ENCODE measurements at places on chromosomes 13 and 19.

- DNase-seq, result no peak
Observed at GRCh38 chr13:73975767-73976166, 158.4 kb downstream of the KLF12 start.

DNA sequence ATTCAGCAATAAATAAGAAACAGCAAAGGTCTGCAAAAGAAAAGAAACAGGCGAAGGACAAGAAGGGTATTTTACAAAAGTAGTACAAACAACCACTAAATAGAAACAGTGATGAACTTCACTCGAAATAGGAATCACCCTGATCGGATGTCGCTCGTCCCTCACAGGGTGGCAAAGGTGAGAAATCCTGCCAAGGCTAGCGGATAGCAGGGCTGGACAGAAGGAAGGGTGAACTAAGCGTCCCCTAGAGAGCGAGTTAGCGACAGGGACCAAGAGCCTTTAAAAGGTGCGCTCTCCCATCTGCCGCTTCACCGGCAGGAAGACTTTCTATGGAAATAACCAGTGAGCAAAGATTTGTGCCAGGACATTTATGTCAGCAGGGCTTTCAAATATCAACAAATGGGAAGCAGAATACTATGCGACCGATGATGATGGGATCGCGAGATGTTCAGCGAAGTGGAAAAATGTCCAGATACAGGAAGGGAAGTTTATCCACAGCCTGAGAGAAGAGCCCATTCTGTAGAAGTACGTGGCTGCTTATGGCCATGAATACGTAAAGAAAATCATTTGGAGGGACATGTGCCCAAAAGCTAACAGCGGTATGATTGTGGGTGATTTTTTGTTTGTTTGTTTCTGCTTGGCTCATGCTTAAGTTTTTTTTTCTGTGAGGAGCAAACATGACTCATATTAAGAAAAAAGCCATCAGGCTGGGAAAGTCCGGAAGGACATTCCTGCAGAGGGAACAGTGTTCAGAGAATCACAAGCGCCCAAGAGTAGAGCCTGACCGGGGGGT, 18.9 kb downstream of the ELAVL1 start:
- DNase-seq, result no peak

DNA sequence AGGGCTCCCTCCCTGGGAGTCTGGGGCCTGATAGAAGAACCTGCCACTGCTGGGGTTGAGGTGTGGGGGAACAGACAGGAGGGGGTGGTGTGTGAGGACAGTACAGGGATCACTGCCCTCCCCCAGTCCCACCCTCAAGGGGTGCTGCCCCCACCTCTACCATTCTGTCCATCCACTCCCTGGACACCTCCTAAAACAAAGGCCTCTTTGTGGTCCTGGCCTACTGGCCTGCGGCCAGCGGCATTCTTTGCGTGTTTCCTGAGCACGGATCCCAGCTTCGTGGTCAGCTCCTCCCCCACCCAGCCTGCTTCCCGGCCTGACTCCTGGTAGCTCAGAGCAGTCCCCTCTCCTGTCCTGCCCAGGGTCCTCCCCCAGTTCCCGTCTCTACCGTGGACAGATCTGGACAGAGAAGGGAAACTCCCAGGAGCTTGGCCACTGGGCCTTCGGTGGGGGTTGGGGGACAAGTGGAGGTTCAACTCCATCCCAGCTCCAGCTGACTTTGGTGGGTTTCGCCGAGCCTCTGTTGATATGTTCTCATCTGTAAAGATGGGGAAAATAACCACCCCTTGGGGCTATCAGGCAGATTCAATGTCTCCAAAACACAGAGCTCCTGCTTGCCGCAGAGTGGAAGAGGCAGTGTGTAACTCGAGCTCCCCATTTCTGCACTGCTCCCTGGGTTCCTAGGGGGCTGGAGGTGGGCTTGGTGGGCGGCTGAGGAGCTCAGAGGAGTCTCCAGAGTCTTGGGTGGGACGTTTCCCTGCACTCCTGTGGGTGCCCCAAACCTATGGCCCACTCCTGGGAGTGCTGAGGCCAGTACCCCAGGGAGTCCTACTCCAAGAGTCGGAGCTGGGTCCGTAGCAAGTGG, 48.7 kb downstream of the LYL1 start:
- no peak for DNase-seq

DNA sequence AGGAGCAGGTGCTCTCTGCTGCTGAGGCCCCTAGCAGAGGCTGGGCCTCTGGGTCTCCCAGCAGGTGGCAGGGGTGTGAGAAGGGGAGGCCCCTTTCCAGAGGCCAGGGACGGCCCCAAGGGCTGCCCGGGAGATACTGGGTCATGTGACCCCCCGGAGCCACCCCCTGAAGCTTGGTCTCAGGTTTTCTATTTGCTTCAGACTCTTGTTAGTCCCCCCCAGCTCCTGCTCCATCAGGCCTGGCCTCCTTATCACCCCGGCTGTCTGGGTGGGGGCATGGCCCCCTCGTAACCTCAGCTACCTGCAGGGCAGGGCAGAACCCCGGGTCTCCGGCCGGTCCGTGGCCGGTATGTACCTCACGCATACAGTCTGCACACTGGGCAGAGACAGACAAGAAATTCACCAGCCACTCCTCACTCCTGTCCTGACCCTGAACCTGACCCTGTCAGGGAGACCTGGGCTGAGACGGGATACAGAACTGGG, 13.2 kb upstream of the TCF3 start:
- DNase-seq, result no peak

DNA sequence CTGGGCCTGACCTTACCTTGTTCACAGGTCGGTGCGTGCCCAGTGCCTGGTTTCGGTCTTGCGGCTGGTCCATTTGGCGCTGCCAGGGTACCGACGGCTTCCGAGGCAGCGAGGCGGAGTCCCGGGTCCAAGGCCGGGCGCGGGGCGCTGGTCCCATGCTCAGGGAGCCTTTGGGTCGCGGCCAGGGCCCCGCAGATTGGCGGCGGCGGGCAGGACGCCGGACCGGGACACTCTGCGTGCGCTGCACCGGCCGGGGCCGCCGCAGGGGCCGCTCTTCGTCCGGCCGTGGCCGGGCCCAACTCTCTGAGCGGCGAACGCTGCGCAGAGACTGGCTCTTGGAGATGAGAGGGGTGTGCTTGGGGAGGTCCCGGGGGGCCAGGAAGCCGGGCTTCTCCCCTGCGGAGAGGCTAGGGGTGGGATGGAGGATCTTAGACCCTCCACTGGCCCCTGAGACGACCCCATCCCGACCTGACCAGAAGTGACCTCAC, 3.4 kb upstream of the WIZ start:
- DNase-seq, result no peak

DNA sequence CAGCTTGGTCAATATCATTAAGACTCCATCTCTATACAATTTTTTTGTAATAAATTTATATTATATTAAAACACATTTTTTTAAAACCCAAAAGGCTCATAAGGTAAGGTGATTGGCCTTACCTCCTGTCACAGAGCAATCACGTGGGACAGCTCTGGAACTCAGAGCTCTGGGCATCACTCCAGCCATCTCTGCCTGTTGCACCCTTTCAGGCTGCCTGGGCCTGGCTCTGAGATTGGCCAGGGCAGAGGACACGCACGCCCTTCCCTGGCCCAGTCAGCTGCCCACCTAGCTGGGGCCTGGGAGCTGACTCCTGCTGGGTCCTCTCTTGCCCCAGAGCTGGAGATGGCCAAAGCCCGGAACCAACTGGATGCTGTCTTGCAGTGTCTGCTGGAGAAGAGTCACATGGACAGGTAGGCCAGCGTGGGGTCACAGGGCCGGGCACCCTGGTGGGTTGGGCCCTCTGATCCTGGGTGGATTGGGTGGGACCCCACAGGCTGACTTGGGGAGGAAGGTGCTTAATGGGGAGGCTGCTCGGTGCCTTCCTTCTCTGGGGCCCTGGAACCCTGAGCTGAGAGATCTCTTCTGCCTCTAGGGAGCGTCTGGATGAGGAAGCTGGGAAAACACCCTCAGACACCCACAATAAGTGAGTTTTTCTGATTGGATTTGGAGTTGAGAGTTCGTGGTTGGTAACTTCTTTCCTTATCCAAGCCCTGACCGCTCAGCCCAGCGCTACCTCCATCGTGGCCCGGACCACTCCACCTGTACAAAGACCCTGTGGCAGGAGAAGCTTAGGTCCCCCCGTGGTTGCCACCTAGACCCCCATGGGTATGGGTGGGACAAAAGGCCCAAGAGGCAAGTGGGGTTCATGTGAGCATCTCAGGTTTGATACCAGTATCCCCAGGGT, 3.7 kb downstream of the LIN37 start:
- DNase-seq, result no peak

DNA sequence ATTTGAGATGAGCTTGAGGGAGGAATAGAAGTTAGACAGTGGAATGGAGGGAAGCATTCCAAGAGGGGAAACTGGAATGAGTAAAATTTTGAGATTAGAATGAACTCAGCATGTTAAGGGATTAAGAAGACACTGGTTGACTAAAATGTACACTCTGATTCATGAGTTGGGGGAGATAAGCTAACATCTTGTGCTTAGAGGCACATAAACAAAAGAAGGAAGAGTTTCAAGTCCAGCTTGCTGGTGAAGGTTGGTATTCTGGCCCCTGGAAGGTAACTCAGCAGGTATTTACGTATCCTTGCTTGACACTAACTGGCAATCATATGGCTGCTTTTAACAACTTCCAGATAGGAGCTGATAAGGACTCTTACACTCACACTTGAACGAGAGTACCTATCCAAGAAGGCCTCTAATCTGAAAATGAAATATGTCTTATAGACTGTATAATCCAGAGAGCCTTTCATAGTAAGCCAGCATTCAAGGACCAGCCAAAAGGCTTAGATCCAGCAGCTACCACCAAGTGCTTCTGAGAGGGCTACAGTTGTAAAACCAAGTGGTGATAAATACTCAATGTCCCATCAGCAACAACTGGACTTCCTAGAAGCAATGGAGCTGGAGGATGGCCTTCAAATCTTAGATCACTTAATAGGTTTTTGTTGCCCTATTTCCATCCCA, 149.7 kb upstream of the SERP2 start:
- DNase-seq, result no peak

DNA sequence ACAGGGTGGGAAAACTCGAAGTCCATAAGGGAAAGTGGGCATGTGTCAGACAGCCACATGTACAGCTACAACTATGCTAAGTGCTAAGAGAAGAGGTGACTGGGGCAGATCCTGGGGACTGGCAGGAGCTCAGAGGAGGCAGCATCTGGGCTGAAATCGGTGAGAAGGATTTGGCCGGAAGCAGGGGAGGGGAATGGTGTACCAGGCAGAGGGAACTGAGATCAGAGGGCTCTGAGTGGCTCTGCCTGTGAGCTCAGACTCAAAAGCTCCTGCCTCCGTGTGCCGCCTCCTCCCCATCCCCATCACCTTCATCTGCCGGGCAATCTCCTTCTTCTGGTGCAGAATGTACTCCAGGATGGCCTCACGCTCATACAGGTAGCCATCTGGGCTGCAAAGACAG, 21.8 kb downstream of the NOSIP start:
- no peak for DNase-seq

DNA sequence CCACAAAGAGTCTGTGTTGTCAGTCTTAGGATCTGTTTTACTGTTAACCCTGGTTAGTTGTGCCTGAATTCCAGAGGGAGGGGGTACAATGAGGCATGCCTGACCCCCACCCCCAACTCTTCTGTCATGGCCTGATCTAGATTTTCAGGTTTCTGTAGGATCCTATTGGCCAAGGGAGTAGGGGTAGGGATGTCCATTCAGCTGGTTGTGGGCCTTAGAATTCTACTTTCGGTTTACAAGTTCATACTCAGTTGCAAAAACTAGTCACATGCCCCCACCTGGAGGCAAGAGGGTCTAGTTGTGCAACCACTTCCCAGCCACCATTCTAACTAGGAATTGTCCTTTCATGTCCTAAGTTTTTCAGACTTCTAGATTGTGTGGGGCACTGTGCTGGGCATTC, 94.3 kb upstream of the MBNL2 start:
- DNase-seq, result no peak

DNA sequence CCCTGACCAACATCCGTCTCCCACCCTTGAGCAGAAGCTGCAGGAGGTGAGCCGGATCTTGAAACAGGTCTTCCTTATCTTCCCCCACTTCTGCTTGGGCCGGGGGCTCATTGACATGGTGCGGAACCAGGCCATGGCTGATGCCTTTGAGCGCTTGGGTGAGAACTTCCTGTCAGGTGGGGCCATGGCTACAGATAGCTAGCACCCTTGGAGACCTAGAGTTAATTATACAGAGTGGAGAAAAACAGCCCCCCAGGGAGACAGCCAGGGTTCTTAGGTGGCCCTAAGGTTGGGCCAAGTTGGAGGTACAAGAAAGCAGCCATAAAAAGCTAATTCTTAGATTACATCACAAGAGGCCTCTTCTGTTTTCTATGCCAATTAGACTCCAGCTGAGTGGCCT, 8.9 kb upstream of the ARHGAP45 start:
- no peak for DNase-seq

GRCh38 chr19:15673176-15673654, 328 bp downstream of the CYP4F12 start:
- DNase-seq, result no peak

- no peak for DNase-seq
Observed at GRCh38 chr13:109817591-109818535, 31.5 kb upstream of the IRS2 start.

DNA sequence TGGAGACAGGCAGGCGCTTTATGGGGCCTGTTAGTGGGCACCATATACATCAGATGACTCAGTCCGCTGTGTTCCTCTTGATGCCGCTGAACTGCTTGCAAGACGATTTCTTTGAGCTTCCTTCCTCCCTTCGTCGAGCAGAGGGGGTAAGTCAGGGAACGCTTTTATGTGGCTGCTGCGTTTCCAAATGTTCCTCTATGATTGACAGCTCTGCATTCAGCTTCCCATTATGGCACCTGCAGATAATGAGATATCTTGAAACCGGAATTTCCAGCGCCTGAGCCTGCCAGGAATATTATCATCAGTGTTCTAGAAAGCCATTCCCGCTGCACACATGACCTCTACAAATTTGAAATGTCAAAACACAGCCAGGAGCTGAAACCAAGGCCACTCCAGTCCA, 257.0 kb downstream of the TSHZ3 start:
- no peak for DNase-seq

DNA sequence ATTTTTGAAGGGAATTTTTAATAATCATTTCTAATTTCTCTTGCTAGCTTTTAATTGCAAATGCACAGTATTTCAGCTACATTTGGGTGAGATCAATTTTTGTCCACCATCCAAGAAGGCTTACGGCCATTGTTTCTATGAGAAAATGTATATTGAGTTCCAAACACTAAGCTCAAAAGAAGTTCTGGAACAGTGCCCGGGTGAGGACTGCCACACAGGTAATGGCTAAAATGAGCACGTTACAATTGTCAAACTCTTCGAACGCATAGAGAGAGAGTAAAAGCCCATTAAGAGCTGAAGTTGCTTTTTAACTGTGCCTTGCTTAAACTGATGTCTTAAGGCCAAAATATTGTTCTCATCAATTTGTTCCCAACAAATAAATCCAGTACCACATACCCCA, 755.0 kb downstream of the DIAPH3 start:
- DNase-seq, result no peak

DNA sequence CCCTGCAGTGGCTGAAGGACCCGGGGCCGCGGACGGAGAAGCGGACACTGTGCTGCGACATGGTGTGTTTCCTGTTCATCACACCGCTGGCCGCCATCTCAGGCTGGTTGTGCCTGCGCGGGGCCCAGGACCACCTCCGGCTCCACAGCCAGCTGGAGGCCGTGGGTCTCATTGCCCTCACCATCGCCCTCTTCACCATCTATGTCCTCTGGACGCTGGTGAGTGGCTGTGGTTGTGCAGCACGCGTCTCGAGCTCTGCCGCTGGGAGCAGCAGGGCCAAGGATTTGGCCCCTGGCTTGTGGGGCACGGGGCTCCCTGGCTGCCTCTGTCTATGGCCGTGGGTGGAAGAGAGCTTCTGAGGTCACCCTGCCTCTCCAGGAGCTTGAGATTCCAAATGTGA, 14.1 kb upstream of the HNRNPM start:
- DNase-seq, result no peak

- no peak for DNase-seq
Observed at GRCh38 chr13:49610176-49610575, 18.1 kb upstream of the ARL11 start.

Data from anterior cingulate cortex (tissue), 58 donors.